ENCODE measurements at places on chromosomes 1 and 21. TPM values are rescaled to one million over a fixed set of nuclear protein-coding genes. Genes with fewer than 3 reads are reported as not detected.

The TMEM82 gene
- total RNA-seq = not detected

The RGS13 gene
- total RNA-seq = not detected

The AKNAD1 gene
- not detected for total RNA-seq

The SLC44A3 gene
- not detected for total RNA-seq

The DIRAS3 gene
- not detected for total RNA-seq

The KRTAP11-1 gene
- total RNA-seq = not detected

The UBL4B gene
- total RNA-seq = not detected

- DNase-seq = no peak
Measured at GRCh38 chr1:67673468-67674201, 11.4 kb upstream of the GADD45A start.

DNA sequence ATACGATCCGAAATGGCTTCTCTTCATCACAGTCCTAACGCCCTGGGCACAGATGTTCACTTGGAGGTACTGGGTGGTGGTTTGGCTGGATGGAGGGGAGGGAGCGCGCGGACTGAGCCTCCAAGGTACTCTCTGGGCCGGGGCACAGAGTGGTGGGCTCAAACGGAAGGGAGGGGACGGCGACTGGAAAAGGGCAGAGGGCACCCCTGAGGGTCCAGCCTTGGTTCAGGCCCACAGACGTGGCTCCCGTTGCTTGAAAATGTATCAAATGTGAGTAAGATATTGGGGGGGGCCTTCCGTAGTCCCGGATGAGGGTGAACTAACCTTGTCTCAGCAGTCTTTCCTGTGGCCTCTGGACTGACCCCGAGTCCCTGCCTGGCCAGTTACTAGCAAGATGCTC is 463 bp downstream of the IL12RB2 start:
- DNase-seq = no peak

GRCh38 chr1:53188099-53188498 is 8.5 kb upstream of the CPT2 start:
- DNase-seq = no peak

- DNase-seq = no peak
Measured at GRCh38 chr1:218347336-218347722, 2.2 kb downstream of the TGFB2 start.

GRCh38 chr1:43582162-43582566 is 51.5 kb downstream of the PTPRF start:
- DNase-seq = peak; percentile 45

GRCh38 chr1:46606255-46606965 is 2.3 kb upstream of the MKNK1 start:
- DNase-seq = no peak

GRCh38 chr1:178575611-178576361 is 62.9 kb downstream of the TEX35 start:
- DNase-seq = no peak

GRCh38 chr1:48066936-48067335 is 69.8 kb upstream of the TRABD2B start:
- DNase-seq = no peak

DNA sequence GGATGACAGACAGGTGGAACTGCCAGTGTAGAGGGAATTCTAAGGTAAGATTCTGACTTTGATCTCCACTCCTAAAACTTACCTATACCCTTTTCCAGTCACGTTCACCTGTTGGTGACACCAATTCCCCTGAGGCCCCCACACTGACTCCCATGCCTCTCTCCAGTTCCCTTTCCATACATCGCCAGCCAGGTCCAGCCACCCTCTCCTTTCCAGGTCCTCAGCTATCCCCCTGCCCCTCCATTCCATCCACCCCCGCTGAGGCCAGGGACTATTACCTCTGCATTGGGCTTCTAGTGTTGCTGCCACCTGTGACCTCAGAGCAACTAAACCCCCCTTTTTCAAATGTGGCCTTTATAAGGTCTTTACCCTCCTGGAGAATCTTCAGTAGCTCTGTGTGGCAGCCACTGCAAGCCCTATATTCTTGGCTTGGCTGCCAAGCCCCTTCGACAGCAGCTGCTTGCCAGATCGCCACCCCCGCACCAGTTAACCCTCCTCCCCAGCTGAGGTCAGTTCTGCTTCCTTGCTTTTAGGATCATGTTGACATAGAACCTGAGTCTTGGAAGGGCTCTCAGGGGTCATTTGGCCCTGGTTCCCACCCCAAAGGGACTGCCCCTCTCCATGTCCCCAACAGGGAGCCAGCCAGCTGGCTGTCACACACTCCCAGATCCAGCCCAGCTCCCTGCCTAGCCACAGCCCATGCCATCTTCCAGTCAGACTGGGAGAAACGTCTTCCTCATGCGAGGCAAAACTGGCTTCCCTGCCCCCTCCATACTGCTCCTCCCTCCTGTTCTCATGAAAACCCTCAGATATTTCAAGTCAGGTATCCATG is 14.7 kb downstream of the CSF1 start:
- DNase-seq = no peak

DNA sequence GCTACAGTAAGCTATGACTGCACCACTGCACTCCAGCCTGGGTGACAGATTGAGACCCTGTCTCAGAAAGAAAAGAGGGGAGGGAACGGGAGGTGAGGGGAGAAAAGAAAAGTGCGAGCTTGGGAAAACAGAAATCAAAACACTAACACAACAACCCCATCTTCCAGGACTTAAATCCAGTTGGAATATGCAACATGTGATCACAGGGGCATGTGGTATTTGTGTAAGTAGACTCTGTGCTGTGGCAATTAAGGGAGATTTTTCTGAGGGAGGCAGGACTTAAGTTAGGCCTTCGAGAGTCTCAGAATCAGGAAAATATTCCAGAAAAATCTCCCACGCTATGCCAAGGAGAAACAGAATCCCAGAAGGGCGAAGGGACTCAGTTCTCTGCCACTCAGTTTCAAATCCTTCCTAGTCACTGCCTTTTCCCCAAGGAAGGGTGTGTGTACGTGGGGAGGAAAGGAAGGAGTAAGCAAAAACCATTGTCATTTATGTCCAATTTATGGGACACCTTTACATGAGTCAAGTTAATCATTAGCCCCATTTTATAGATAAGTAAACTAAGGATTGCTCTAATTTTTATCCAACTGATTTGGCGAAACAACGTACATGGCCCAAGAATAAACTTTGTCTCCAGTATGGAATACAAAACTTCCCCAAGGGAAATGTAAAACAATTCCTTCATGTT is 12.3 kb downstream of the ID3 start:
- DNase-seq = no peak

- DNase-seq = no peak
Measured at GRCh38 chr1:30977105-30977504, 68.5 kb upstream of the SDC3 start.

DNA sequence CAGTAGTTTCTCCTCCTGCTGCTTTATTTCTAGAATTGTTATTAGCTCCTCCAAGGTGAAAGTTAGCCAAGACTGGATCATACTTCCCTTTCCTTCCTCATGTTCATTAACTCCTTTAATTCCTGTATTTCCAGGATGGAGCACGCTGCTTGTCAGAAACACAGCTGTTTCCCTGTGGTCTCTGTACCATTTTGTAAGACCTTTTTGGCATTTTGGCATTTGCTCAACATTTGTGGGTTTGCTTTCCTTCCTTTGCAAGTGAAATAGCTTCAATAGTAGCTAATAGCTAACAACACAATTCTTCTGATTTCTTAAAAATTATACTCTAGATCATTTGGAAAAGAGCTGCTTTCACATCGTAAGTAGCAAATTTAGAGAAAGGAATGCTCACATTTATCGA is 44.3 kb upstream of the HPDL start:
- DNase-seq = no peak

DNA sequence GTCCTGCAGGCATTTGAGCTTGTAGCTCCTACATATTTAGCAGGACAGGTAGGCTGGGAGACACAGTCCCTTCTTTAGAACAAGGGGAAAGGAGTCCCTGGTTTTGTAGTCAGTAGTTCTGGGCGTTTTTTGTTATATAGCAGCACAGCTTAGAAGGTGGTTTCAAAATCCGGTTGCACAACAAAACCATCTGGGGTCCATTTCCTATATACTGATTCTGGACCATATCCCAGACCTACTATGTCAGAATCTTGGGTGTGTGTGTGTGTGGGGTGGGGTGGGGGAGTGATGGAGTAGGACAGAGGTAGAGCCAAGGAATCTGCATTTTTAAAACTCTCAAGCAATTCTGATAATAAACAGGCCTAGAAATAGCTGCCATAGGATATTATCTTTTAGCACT is 21.6 kb downstream of the METTL13 start:
- no peak for DNase-seq
